ENCODE measurements at places on chromosomes 13 and 19.

DNA sequence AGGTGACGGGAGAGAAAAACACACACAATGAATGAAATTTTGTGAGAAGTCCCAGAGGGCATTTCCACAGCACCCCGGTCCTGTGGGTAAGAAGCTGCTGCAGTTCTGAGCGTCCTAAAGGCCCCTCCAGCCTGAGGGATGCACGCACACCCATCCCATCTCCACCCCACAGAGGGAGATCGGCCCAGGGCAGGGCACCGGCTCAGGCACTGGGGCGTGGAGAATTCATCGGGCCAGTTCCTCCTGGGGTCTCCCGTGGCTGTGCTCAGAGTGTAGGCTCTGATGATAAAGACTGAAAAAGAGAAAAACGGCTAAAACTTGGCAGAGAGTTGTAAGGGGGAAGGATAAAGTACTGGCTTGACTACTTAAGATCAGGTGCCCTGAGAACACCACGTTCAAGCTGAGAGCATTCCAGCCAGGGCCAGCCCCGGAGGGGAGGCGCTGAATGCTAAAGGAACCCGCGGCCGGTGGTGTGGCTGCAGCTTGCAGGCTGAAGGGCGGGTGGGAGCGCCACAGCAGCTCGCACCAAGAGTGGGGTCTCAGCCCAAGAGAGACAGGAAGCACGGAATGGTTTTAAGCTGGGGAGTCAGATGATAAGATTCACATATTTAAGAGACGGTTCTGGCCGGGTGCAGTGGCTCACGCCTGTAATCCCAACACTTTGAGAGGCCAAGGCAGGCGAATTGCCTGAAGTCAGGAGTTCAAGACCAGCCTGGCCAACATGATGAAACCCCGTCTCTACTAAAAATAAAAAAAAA is 121.9 kb upstream of the SPACA7 start:
- no peak for DNase-seq

DNA sequence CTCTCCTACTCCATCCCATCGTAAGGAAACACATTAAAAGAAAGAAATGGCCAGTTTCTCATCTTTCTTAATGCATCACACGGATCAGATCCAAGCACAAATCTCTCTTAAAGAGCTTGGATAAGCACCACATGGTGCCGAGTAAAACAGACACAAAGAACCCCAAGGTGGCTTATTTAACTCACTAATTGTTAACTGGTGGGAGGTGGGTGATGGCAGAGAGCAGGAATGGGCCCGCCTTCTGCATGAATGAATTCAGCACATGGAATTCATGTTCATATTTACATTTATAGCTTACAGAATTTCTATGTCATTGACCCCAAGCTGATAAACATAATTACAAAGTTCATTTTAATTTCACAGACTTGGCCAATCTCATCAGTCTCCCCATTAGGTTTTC is 89.9 kb downstream of the MZT1 start:
- no peak for DNase-seq

DNA sequence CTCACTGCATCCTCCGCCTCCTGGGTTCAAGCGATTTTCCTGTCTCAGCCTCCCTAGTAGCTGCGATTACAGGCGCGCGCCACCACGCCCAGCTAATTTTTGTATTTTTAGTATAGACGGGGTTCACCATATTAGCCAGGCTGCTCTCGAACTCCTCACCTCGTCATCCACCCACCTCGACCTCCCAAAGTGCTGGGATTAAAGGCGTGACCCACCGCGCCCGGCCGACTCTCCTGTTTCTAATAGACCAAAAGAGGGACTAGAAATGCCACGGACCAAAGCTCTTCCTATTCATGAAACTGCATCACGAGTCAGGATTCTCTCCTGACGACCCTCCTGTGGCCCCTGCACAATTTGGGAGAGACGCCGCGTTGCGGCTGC is 563 bp downstream of the ZNF43 start:
- DNase-seq = no peak

DNA sequence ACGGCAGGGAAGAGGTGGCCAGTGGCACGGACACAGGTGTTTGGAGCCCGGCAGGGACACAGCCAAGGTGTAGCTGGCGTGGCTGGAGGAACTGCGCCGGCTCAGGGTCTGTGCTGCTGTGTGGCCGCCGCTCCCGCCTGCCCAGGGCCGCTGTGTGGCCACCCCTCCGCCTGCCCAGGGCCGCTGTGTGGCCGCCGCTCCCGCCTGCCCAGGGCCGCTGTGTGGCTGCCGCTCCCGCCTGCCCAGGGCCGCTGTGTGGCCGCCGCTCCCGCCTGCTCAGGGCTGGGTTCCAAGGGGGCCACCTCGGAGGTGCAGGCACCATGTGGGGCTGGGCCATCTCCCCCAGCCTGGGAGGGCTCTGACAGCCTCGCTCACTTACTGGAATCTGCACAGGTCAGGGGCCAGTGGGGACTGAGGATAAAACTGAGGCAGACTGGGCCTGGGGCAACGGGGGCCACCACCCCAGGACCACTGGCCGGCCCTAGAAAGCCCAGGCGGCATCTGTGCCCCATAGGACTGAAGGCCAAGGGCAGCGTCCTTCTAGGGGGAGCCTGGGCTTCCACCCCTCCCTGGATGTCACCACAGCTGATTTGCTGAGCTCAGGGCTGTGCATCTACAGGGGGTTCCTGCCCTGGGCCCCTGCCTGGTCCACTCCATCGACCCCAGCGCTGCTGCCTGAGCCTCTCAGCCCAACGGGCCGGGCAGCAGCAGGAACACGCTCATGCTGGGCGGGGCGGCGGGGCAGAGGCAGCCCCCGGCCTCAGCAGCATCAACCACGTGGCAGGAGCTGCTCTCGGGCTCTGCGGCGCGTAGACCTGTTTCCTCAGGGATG is 21.5 kb downstream of the C13orf46 start:
- DNase-seq = no peak

- DNase-seq = no peak
Observed at GRCh38 chr19:1752757-1753728, at the start of gene ONECUT3. Gene ONECUT3 (plus strand): TSS chr19:1753506. CDS start chr19:1753663, 157 bp downstream.

GRCh38 chr19:33214596-33214995 is 11.1 kb downstream of the SLC7A10 start:
- DNase-seq = no peak

- no peak for DNase-seq
Observed at GRCh38 chr13:51885651-51886050, 23.9 kb downstream of the CCDC70 start.

DNA sequence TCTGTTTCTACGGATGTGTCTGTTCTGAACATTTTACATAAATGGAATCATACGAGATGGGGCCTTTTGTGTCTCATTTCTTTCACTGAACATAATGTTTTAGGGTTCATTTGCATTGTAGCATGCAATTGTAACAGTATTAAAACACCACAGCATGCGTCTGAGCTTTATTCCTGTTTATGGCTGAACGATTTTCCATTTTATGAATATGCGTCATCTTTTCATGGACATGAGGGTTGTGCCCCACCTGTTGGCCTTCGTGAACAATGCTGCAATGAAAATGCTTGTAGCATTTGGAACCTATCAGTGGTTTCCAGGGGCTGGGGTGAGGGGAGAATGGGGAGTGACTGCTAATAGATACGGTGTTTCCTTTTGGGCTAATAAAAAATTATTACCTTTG is 5.1 kb downstream of the OR10H1 start:
- no peak for DNase-seq

GRCh38 chr13:42071672-42072419 is 23.4 kb downstream of the DGKH start:
- no peak for DNase-seq

DNA sequence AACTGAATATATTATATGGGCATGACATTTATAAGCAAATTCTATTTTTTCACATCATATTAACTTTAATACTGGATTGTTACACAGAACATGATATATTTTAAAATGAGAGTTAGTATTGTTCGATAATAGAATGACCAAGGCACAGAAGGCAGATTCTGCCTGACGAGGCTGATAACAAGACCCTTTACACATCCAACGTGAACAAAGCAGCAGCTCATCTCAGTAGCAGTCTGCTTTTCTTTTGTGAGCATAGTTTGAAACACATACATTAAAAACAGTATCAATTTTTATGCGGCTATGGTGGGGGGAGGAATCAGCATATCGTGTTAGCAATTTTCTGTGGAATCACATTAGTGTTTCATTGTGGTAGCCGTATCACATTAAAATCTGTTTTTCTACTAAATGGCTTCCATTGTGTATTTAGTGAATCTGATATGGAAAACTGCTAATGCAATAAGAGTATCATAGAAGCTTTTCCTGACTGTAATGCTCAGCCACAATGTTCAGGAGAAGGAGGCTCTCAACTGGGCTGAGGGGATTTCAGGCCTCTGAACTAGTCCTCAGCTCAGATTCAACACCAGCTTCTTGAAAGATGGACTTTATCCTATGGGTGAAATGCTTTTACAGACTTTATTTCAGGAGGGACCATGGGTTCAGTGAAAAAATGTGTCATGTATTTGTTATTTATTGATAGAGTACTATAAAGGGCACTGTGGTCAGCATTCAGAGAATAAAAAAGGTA is 4.0 kb downstream of the SMAD9 start:
- no peak for DNase-seq

Measured in NCI-H446 (cell line).